ENCODE measurements at places on chromosomes 5 and 9. TPM values are rescaled to one million over a fixed set of nuclear protein-coding genes. Genes with fewer than 3 reads are reported as not detected.

- H3K27me3 ChIP-seq: no peaks in the 10 kb centered on the region
- peaks cover 3% of the 10 kb centered on the region for H3K4me1 ChIP-seq
- H3K4me3 ChIP-seq: no peak overlapping the region
- no peak overlapping the region for H3K27ac ChIP-seq
- H3K36me3 ChIP-seq: peaks cover 21% of the 10 kb centered on the region
These were observed 152.8 kb upstream of the LHFPL2 start for GRCh38 chr5:78801413-78801812.

GRCh38 chr5:165981671-165982070 is 2309.8 kb upstream of the WWC1 start:
- H3K27ac ChIP-seq: no peak overlapping the region
- H3K4me1 ChIP-seq: no peaks in the 10 kb centered on the region
- H3K4me3 ChIP-seq: no peak overlapping the region

Gene ITK
- total RNA-seq: 240 TPM

Gene SMIM15
- 56.9 TPM for total RNA-seq

Gene EPB41L4A
- total RNA-seq: 0.95 TPM
